ENCODE measurements at places on chromosomes 3 and 15. TPM values are rescaled to one million over a fixed set of nuclear protein-coding genes. Genes with fewer than 3 reads are reported as not detected.

- H3K36me3 ChIP-seq: no peaks in the 10 kb centered on the region
- no peaks in the 10 kb centered on the region for H3K4me1 ChIP-seq
- H3K27ac ChIP-seq: no peak overlapping the region
Measured at GRCh38 chr15:96553931-96554330, 223.4 kb downstream of the NR2F2 start.

- H3K4me1 ChIP-seq: no peaks in the 10 kb centered on the region
- no peak overlapping the region for H3K27ac ChIP-seq
- DNase-seq: no peak
- H3K36me3 ChIP-seq: no peaks in the 10 kb centered on the region
- H3K27me3 ChIP-seq: no peaks in the 10 kb centered on the region
- no peak overlapping the region for H3K4me3 ChIP-seq
Measured at GRCh38 chr3:131109156-131109555, 82.5 kb downstream of the NEK11 start.

DNA sequence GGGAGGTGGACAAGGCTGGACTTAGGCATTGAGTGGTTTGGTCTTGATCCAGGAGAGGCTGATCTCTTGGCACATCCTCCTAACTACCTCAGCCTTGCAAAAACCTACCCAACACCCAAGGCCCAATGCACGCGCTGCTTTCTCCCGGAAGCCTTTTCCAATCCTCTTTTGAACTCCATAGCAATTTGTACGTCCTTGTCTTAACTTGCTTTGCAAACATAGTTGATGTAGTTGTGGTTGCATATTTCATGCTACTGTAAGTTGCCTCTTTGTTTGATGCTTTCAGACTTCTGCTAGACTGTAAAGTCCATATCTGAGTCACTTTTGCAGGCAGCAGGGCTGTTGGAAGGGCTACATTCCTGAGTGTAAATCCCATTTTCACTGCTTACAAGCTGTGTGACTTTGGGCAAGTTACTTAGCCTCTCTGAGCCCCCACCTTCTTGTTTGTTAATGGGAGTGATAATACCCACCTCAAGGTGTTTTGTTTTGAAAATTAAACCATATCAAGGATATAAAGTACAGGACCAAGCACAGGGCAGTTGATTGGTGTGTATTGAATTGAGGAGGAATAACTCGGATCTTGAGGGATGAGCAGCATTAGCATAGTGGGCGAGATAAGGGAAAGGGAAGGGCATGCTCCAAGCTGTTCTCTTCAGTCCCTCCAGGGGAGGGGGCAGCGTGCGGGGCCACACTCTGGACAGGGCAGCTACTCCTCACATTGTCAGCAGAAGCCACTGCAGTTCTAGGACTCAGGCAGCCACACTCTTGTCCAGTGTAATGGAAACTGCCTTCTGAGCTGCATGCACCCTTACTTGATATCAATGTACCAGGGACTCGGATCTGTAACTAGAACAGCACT, 28.8 kb downstream of the SIAH2 start:
- no peak overlapping the region for H3K4me3 ChIP-seq
- no peaks in the 10 kb centered on the region for H3K27me3 ChIP-seq
- peaks cover 5% of the 10 kb centered on the region for H3K36me3 ChIP-seq
- peaks cover 14% of the 10 kb centered on the region for H3K4me1 ChIP-seq

Gene SERPINI2
- total RNA-seq: not detected

DNA sequence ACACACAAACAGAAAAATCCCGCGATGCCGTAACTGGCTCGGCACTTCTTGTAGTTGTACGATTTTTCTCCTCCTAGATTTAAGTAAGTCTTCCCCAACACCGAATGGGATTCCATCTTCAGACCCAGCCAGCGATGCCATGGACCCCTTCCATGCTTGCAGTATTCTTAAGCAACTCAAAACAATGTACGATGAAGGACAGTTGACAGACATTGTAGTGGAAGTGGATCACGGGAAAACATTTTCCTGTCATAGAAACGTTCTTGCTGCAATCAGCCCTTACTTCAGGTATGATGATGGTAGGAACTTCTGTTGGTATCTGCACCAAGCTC, 763 bp downstream of the KBTBD8 start:
- DNase-seq: no peak
- H3K27ac ChIP-seq: peak overlapping the region; percentile 79
- peaks cover 4% of the 10 kb centered on the region for H3K27me3 ChIP-seq
- H3K36me3 ChIP-seq: peaks cover 9% of the 10 kb centered on the region

Data from T-helper 17 cell (primary cell).